GM23248 (cell line): ENCODE measurements at places on chromosomes 13 and 19. TPM values are rescaled to one million over a fixed set of nuclear protein-coding genes. Genes with fewer than 3 reads are reported as not detected.

ZNF433 gene
- 4.2 and 5.0 TPM in 2 replicates for polyA plus RNA-seq

THSD1 gene
- polyA plus RNA-seq, result 11.5 and 12.0 TPM in 2 replicates

C1QTNF9 gene
- 0.10 TPM in 2 replicates for polyA plus RNA-seq

PRTN3 gene
- polyA plus RNA-seq, result not detected in 2 replicates

BRME1 gene
- 0.63 and 2.1 TPM in 2 replicates for polyA plus RNA-seq

LPAR2 gene
- 0.72 and 1.3 TPM in 2 replicates for polyA plus RNA-seq

IRGC gene
- polyA plus RNA-seq, result not detected in 2 replicates

CARD8 gene
- polyA plus RNA-seq, result 6.3 and 6.6 TPM in 2 replicates

ANGPTL4 gene
- polyA plus RNA-seq, result 37.9 and 39.9 TPM in 2 replicates

SNRPA gene
- polyA plus RNA-seq, result 50.1 and 58.5 TPM in 2 replicates
